ENCODE measurements at places on chromosomes 2 and 18. TPM values are rescaled to one million over a fixed set of nuclear protein-coding genes. Genes with fewer than 3 reads are reported as not detected.

GRCh38 chr2:216916956-216917650 is 57.2 kb upstream of the TNP1 start:
- no peak for DNase-seq

DNA sequence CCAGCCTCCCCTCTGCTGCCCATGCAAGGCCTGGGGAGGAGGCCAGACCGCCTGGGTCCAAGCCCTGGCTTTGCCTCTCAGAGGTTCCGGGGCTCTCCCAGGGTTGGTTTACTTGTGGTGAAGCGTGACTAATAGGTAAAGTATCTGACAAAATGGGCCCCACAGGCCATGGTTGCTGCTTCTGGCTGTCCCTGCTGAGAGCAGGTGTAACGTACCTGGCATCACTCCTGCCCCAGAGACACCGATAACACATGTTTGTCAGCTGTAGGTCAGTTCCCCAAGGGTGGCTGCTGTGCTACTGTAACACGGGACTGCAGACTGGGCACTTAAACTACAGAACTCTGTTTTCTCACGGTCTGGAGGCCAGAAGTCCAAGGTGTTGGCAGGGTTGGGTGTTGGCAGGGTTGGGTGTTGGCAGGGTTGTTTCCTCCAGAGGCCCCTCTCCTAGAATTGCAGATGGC is 34.1 kb downstream of the ODC1 start:
- no peak for DNase-seq

DNA sequence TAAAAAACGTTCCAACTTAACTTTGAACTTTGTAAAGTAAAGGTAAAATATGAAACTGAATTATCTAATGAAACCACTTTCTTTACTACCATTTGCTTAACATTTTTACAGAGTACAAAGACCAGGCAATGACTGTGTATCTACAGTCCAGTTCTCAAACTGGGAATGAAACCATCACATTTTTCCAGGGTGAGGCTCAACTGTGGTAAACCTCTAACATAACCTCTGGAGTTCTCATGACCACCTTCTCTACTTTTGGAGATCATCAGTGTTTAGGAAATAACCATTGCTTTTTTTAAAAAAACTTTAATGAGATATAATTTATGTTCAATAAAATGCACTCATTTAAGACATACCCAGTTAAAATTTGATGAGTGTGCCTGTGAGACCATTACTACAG is 223.5 kb downstream of the RNF152 start:
- no peak for DNase-seq

DNA sequence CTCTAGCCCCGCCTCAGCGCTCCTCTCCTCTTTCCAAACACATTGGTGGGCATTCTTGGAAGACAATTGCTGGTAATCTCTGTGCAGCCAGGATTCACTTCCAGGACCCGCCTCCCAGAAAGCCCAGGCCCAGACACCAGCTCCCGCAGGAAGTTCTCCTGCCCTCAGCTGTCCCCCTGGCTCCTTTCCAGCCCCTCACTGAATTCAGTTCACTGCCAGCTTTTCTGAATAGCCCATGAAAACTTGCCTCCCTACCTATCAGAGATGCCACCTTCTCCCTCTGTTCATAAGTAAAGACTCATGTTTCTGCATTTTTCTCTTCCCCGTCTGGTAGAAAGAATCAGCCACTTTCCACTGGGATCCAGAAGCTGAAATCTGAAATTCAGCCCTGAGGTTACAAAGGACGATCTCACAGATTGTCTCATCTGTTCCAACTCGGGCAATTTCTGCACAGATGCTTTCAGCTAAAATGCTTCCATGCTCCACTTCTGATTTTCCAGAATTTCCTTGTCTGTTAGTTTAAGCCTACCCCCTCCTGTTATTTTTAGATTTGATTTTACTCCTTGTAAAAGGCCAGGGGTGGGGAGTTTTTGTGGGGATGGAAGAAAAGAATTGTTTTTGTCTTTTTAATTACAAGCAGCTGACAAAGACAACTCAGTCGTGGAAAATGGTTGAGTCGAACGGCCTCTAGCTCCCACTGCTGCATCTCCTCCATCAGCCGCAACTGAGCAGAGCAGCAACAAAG is 98.1 kb downstream of the SP3 start:
- DNase-seq, result no peak

DNA sequence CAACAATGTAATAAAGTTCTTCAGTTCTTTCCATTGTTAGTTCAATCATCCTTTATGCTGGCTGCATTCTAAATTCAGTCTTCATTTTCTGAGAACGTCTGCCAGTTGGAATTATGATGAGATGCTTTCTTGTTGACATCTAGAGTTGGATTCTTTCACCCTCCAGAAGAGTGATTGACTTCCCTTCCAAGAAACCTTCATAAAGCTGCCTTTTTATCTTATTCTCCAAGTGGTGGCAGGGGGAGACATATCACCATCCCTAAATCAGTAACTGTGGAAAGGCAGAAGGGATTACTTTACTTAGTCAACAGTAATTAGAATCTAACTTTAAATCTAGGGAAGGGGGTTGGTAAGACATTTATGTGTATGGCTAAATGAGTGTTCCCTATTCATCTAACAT is 86.8 kb upstream of the GULP1 start:
- no peak for DNase-seq

DNA sequence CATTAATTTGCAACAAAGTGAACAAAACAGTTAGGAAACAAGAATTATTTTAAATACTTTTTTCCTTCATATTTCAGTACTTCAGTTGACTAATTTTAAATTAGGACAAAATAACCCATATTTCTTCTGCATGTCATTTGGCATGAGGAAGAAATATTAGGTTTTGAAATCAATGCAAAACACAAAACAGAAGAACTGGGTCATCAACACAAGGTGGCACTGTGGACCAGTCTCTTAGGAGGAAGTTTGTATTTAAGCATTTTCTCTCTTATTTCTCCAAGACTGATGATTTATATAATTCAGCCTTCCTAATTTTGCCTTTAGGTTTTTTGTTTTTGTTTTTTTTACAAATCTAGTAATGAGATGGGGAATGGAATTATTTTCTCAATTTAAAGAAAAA is 352.8 kb upstream of the KCNH7 start:
- DNase-seq, result no peak

- DNase-seq, result no peak
These were observed 2.3 kb upstream of the BCL11A start for GRCh38 chr2:60555783-60556139.

- no peak for DNase-seq
These were observed 369.4 kb upstream of the GCFC2 start for GRCh38 chr2:76080154-76080553.

DNA sequence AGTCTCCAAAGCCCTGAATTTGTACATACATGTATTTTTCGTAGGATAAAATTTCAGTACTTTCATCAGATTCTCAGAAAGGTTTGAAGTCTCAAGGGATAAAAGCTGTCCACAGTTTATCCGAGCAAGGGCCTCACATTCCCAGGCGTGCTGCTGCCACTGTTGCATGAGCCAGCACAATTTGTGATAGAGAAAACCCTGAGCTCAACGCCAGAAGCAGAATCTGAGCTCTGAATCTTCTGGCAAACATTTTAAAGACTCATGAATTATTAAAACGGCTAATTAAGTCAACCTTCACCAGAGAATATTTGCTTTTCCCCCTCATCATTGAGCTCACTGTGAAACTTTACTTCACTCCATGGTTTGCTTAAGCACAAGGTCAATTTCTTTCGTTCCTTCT is 38.5 kb upstream of the STPG4 start:
- DNase-seq, result no peak

DNA sequence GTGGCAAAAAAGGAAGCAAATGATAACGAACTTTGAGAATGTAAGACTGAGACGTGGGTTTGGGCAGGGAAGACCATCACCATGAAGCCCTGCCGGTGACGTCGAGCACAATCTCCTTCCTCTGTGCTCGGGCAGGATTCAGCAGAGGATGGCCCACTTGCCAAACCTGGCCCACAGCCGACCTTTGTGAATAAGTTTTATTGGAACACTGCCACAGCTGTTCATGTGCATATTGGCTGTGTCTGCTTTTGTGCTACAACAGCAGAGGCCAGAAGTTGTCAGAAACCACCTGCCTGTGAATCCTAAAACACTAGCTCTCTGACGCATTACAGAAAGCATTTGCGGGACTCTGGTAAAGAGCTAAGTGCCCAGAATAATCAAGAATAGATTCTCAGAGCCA is 223.9 kb downstream of the MYT1L start:
- no peak for DNase-seq

SERPINE2 gene
- 0.37 TPM for total RNA-seq

C2orf78 gene
- total RNA-seq, result not detected

ST8SIA5 gene
- total RNA-seq, result not detected

CTAGE1 gene
- total RNA-seq, result not detected

TGFA gene
- 3.8 TPM for total RNA-seq

CAPN14 gene
- total RNA-seq, result 0.18 TPM

Measured in T-helper 17 cell (primary cell).